ENCODE measurements at places on chromosomes 12 and 14.

- H3K27ac ChIP-seq = no peak overlapping the region
- DNase-seq = no peak
- no peak overlapping the region for H3K4me3 ChIP-seq
- H3K4me1 ChIP-seq = no peaks in the 10 kb centered on the region
- no peaks in the 10 kb centered on the region for H3K27me3 ChIP-seq
- peaks cover 28% of the 10 kb centered on the region for H3K36me3 ChIP-seq
These were observed 30.0 kb downstream of the DGLUCY start for GRCh38 chr14:91143862-91144261.

DNA sequence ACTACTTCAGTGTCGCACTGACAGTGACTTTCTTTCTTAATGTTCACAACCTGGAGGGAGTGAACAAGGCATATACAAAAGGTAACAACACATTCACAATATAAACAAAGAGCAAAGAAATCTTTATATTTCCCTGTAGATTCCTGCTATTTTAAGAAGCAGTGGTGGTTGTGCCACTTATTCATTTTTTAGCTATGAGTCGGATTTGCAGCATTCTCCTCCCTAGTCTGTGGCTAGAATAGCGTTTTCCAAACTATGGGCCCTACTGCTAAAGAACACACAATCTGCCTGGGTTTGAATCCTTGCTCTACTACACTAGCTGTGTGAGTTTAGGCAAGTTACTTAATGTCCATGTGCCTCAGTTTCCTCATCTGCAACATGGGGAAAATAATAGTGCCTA is 18.6 kb upstream of the MDM1 start:
- no peaks in the 10 kb centered on the region for H3K36me3 ChIP-seq
- no peak overlapping the region for H3K27ac ChIP-seq
- H3K27me3 ChIP-seq = peaks cover 17% of the 10 kb centered on the region
- no peak overlapping the region for H3K4me3 ChIP-seq
- DNase-seq = no peak
- H3K4me1 ChIP-seq = no peaks in the 10 kb centered on the region

- no peak overlapping the region for H3K4me3 ChIP-seq
- no peaks in the 10 kb centered on the region for H3K36me3 ChIP-seq
- DNase-seq = no peak
- no peak overlapping the region for H3K27ac ChIP-seq
- peaks cover 27% of the 10 kb centered on the region for H3K4me1 ChIP-seq
- H3K27me3 ChIP-seq = no peaks in the 10 kb centered on the region
These were observed 7.3 kb downstream of the IFFO1 start for GRCh38 chr12:6548556-6548955.

GRCh38 chr12:124852329-124852831 is 11.3 kb downstream of the SCARB1 start:
- DNase-seq = no peak
- H3K4me3 ChIP-seq = no peak overlapping the region
- H3K4me1 ChIP-seq = peaks cover 31% of the 10 kb centered on the region
- H3K27me3 ChIP-seq = no peaks in the 10 kb centered on the region
- no peak overlapping the region for H3K27ac ChIP-seq
- peaks cover 83% of the 10 kb centered on the region for H3K36me3 ChIP-seq

- H3K27me3 ChIP-seq = no peaks in the 10 kb centered on the region
- no peak overlapping the region for H3K27ac ChIP-seq
- no peaks in the 10 kb centered on the region for H3K36me3 ChIP-seq
These were observed 243.5 kb upstream of the CAND1 start for GRCh38 chr12:67025543-67026114.

- no peaks in the 10 kb centered on the region for H3K27me3 ChIP-seq
- H3K27ac ChIP-seq = no peak overlapping the region
- no peaks in the 10 kb centered on the region for H3K4me1 ChIP-seq
- DNase-seq = peak; percentile 11
- H3K4me3 ChIP-seq = no peak overlapping the region
These were observed 335.1 kb downstream of the DUSP6 start for GRCh38 chr12:89016970-89017778.

- H3K4me1 ChIP-seq = no peaks in the 10 kb centered on the region
- H3K4me3 ChIP-seq = no peak overlapping the region
- no peak overlapping the region for H3K27ac ChIP-seq
- no peak for DNase-seq
These were observed 242.4 kb upstream of the TBX3 start for GRCh38 chr12:114926341-114926740.

- DNase-seq = no peak
- H3K27ac ChIP-seq = no peak overlapping the region
- H3K4me3 ChIP-seq = no peak overlapping the region
- H3K27me3 ChIP-seq = no peaks in the 10 kb centered on the region
- H3K36me3 ChIP-seq = no peaks in the 10 kb centered on the region
These were observed 68.2 kb downstream of the DNAI7 start for GRCh38 chr12:25126746-25127145.

DNA sequence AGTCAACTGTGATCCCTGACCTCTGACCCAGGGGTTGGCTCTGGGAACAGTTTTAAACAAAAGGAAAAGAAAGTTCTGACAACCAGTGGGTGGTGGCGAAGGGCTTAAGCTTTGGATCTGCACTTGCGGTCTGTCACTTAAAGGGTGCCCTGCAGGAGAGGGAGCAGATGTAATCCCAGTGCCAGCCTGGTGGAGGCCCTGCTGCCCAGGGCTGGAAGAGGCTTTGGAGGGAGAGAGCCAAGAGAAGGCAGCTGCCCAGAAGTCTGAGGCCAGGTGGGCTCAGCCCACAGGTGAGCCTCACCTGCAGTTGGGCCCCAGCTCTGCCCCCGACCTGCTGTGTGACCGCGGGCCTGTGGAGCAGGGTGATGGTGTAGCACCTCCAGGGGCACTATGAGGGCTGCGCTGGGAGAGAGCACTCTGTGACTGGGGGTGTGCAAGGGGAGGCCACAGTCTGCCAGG is 19.1 kb downstream of the SH2B3 start:
- H3K27me3 ChIP-seq = no peaks in the 10 kb centered on the region
- no peak for DNase-seq
- H3K27ac ChIP-seq = no peak overlapping the region
- H3K4me1 ChIP-seq = peaks cover 32% of the 10 kb centered on the region
- peaks cover 77% of the 10 kb centered on the region for H3K36me3 ChIP-seq

GRCh38 chr14:99503848-99504453 is 22.7 kb downstream of the CCNK start:
- H3K27ac ChIP-seq = no peak overlapping the region
- DNase-seq = no peak
- no peaks in the 10 kb centered on the region for H3K27me3 ChIP-seq
- peaks cover 94% of the 10 kb centered on the region for H3K36me3 ChIP-seq

Measured in K562 (cell line).